ENCODE measurements at places on chromosomes 5 and 9.

DNA sequence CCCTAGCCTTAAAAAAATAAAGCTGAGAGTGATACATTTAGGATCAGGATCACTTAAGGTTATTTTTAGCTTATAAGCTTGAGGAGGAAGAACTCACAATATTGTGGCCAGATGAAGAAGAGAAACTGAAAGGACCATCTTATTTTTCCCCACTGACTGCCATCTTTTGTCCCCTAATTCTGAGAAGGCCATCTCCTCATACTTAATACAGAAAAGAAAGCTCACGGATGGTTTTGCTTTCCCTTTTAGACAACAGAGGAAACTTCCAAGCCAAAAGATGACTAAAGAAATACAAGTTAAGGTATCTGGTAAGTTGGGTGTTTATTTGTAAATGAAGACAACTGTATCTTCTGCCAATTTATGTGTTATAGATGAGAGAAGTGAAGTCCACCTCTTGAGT, 36.4 kb downstream of the ERAP1 start:
- H3K27me3 ChIP-seq = no peaks in the 10 kb centered on the region
- no peak for DNase-seq
- H3K4me3 ChIP-seq = no peak overlapping the region
- no peaks in the 10 kb centered on the region for H3K4me1 ChIP-seq

GRCh38 chr5:112549605-112550166, 130.6 kb upstream of the EPB41L4A start:
- no peaks in the 10 kb centered on the region for H3K36me3 ChIP-seq
- DNase-seq = no peak
- no peaks in the 10 kb centered on the region for H3K4me1 ChIP-seq
- H3K27me3 ChIP-seq = no peaks in the 10 kb centered on the region

GRCh38 chr9:106869458-106869857, 6.5 kb downstream of the ZNF462 start:
- H3K4me3 ChIP-seq = no peak overlapping the region
- no peaks in the 10 kb centered on the region for H3K36me3 ChIP-seq
- peaks cover 24% of the 10 kb centered on the region for H3K4me1 ChIP-seq
- DNase-seq = no peak

- no peaks in the 10 kb centered on the region for H3K27me3 ChIP-seq
- H3K4me3 ChIP-seq = no peak overlapping the region
- no peaks in the 10 kb centered on the region for H3K36me3 ChIP-seq
- H3K4me1 ChIP-seq = peaks cover 6% of the 10 kb centered on the region
- DNase-seq = no peak
- no peak overlapping the region for H3K27ac ChIP-seq
Measured at GRCh38 chr5:53041071-53041692, 52.0 kb downstream of the ITGA2 start.

DNA sequence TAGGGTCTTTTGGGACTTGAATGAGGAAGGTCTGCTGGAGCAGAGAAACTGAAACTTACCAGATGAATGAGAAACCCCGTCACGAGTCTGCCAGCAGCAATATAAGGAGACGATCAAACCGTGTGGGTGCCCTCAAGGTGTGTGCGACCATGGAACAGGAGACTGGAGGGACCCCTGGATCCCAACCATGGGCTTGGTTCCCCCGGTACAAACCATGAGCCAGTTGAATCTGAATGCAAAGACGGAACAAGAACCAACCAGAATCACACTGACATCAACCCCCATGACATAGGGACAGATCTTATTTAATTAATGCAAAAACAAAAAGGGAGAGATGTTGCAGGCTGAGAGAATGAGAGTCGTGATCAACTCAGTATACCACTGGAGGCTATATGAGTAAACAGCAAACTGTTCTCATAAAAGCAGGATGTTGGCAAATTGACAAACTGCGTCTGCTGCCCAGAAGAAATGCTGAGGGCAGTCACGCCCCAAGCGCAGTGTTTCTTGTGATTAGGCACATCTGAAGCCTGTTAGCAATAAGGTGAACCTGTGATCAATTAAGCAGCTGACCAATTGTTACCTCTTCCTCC, 475.5 kb upstream of the ACO1 start:
- no peaks in the 10 kb centered on the region for H3K4me1 ChIP-seq
- H3K27ac ChIP-seq = no peak overlapping the region
- no peaks in the 10 kb centered on the region for H3K27me3 ChIP-seq
- no peak for DNase-seq

DNA sequence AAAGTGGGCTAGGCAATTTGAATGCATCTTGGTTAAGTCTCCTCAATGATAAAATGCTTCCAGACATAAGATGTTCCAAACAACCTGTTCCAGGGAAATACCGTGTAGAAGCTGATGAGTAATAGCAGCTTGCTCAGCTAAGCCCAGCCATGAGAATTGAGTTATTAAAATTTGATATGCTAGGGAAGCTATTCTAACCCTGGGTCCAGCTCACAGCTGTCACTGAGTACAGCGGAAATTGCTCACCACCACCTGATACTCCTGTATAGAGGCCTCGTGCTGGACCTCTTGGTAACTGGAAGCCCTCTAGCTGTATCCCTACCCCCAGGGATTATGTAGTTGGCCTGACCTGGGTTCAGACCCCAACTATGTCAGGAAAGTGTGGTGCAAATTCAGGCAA, 521.3 kb upstream of the TRPC7 start:
- H3K4me3 ChIP-seq = no peak overlapping the region
- H3K36me3 ChIP-seq = no peaks in the 10 kb centered on the region
- DNase-seq = no peak
- H3K27me3 ChIP-seq = no peaks in the 10 kb centered on the region
- no peaks in the 10 kb centered on the region for H3K4me1 ChIP-seq

GRCh38 chr9:16960084-16960483, 89.6 kb upstream of the BNC2 start:
- H3K4me1 ChIP-seq = no peaks in the 10 kb centered on the region
- no peak overlapping the region for H3K27ac ChIP-seq
- no peak overlapping the region for H3K4me3 ChIP-seq
- H3K27me3 ChIP-seq = no peaks in the 10 kb centered on the region
- no peak for DNase-seq

DNA sequence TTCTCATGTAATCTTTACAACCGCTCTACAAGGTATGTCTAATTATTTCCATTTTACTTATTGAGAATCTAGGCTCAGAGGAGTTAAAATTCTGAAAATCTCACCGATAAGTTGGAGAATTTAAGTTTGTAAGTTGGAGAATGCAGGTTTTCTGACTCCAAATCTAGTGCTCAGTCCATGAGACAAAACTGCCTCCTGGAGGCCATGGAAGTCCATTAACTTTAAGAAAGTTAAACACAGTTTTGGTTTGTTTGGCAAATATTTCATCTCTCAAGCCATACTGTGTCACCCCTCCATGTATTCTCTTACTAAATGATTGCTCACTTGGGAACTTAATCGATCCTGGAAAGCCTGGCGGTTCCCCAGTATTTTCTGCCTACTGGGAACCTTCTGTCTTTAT, 52.6 kb downstream of the INIP start:
- no peaks in the 10 kb centered on the region for H3K4me1 ChIP-seq
- no peaks in the 10 kb centered on the region for H3K36me3 ChIP-seq
- H3K27me3 ChIP-seq = no peaks in the 10 kb centered on the region
- no peak overlapping the region for H3K27ac ChIP-seq

- H3K4me1 ChIP-seq = no peaks in the 10 kb centered on the region
- no peaks in the 10 kb centered on the region for H3K27me3 ChIP-seq
- H3K27ac ChIP-seq = no peak overlapping the region
- no peak for DNase-seq
Measured at GRCh38 chr5:106749826-106750225, 920.9 kb downstream of the EFNA5 start.

DNA sequence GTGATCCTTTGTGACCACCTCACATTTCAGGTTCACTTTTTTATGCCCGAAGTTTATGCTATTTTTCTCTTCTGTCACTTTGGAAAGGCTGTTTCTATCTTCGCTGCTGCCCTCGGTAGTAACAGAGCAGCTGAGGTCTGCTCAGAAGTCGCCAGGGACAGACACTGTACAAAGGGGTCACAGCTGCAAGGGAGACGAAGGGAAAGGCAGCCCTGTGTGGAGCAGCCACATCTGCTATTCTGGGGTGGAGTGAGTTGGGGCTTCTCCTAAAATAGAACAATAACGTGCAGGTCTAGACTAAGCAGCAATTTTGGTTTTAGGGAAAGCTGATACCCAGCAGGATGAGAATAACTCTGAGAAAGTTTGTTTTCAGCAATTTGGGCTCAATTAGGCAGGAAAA, 72.5 kb downstream of the ACTL7B start:
- no peaks in the 10 kb centered on the region for H3K36me3 ChIP-seq
- no peak for DNase-seq
- no peaks in the 10 kb centered on the region for H3K27me3 ChIP-seq
- H3K27ac ChIP-seq = no peak overlapping the region

GRCh38 chr5:3341446-3342240, 254.0 kb upstream of the IRX1 start:
- H3K27ac ChIP-seq = no peak overlapping the region
- H3K36me3 ChIP-seq = no peaks in the 10 kb centered on the region
- no peak for DNase-seq
- no peak overlapping the region for H3K4me3 ChIP-seq

- H3K36me3 ChIP-seq = peaks cover 13% of the 10 kb centered on the region
- DNase-seq = no peak
- no peaks in the 10 kb centered on the region for H3K27me3 ChIP-seq
Measured at GRCh38 chr9:129923589-129923988, 88.3 kb downstream of the USP20 start.

- no peak for DNase-seq
- no peaks in the 10 kb centered on the region for H3K27me3 ChIP-seq
- no peak overlapping the region for H3K27ac ChIP-seq
- H3K36me3 ChIP-seq = no peaks in the 10 kb centered on the region
- no peaks in the 10 kb centered on the region for H3K4me1 ChIP-seq
- no peak overlapping the region for H3K4me3 ChIP-seq
Measured at GRCh38 chr5:43780586-43780985, 177.6 kb downstream of the NNT start.

DNA sequence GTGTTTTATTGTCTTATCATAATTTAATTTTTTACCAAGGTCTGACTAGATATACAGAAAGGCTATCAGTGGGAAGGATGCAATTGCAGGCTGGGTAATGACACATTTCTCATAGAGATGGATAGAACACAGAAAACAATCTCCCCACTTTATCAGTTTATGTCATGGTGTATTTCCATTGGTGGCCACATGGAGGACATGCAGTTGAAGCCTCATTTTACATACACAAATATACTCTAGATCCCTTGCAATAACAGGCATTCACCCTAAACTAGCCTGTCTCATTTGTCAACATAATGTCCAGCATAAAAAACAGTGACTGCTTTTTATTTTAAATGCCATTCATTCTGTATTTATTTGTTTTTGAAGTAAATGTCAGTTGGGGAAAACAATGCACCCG, 526.3 kb downstream of the GABRG2 start:
- no peaks in the 10 kb centered on the region for H3K36me3 ChIP-seq
- no peak for DNase-seq
- no peaks in the 10 kb centered on the region for H3K27me3 ChIP-seq
